ENCODE measurements at places on chromosomes 4 and X.

GRCh38 chr4:43496188-43496587 is 603.7 kb downstream of the GRXCR1 start:
- DNase-seq = no peak

- no peak for DNase-seq
Observed at GRCh38 chrX:103461156-103461555, 58.1 kb downstream of the RAB40A start.

DNA sequence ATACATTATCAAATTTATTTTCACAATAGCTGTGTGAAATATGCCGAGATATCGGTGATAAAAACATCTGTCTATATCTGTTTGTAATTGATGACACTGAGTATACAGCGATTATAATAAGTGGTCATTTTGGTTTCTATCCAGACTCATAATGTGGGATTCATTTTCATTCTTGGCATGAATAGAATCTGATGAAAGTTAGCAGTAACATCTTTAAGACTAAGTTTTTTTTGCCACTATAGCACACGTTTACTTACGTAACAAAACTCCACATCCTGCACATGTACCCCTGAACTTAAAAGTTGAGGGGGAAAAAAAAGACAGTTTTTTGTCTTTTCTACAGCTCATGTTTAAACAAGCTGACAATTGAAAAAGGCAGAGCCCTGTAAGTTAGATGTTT is 86.4 kb downstream of the PPA2 start:
- DNase-seq = no peak

DNA sequence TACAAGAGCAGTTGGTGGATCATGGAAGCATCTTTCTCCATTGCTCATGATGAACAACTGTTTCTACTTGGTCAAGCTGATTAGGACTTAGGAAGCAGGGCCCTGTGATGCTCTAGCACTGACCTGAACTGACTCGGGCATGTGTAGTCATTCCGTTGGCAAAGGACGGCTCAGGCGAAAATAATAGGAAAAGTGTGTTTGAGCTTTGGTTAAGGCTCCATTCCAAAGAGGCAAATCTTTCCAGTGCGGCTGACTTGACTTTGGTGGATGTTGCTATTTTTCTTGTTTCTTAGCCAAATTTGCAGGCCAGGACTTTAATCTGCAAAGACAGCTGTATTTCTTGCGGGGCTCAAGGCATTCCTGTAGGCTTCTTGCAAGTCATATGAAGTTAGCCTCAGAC is 39.5 kb downstream of the ZNF518B start:
- DNase-seq = no peak

- DNase-seq = no peak
Observed at GRCh38 chr4:73609706-73610105, 10.5 kb downstream of the RASSF6 start.

GRCh38 chr4:100414016-100414790 is 103.6 kb downstream of the EMCN start:
- no peak for DNase-seq

All from NK-92 treated with Interleukin-12 subunit alpha and Interleukin-12 subunit beta, amount 100 ng/mL, for 24 hours (cell line).